Cardiac muscle cell (in vitro differentiated cells and primary cell): ENCODE measurements at places on chromosomes 11 and 22. TPM values are rescaled to one million over a fixed set of nuclear protein-coding genes. Genes with fewer than 3 reads are reported as not detected.

DNA sequence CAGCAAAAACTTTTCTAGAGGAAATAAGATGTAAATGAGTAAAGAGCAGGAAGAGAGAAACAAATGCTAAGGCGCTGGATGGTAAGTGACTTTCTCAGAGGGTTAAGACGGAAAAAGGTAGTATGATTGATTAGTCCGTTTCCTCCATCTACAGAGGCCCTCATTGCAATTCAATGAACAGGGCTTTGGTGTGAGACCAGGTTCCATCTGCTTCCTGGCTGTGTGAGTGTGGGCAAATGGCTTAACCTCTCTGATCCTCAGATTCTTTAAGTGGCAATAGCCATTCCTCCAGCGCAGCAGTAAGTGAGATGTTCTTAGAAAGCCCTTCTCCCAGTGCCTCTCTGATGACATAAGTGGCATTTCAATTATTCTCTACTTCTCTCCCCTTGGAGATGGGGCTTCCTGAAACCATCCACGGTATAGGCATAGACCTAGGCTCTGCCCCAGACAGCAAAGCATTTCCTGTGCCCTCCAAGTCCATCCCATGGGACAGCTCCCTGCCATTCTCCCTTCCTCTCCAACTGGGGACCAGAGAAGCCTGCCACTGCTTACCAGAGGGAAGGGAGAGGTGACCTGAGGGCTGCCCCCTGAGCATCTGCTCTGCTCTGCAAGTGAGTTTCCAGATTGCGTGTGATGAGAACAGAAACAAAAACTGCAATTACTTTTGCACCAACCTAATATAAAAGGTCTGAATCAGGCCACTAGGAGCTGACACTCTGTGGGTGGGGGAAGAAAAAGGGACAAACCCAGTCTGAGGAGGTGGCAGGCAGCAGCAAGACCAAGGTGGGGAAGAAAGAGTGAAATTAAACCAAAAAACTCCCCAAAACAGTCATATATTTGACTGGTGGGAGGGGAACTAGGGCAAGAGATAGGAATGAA lies 12.7 kb upstream of the CD44 start:
- no peaks in the 10 kb centered on the region for H3K4me1 ChIP-seq
- DNase-seq: no peak
- H3K36me3 ChIP-seq: no peaks in the 10 kb centered on the region
- no peak overlapping the region for H3K4me3 ChIP-seq
- H3K27ac ChIP-seq: no peak overlapping the region

DNA sequence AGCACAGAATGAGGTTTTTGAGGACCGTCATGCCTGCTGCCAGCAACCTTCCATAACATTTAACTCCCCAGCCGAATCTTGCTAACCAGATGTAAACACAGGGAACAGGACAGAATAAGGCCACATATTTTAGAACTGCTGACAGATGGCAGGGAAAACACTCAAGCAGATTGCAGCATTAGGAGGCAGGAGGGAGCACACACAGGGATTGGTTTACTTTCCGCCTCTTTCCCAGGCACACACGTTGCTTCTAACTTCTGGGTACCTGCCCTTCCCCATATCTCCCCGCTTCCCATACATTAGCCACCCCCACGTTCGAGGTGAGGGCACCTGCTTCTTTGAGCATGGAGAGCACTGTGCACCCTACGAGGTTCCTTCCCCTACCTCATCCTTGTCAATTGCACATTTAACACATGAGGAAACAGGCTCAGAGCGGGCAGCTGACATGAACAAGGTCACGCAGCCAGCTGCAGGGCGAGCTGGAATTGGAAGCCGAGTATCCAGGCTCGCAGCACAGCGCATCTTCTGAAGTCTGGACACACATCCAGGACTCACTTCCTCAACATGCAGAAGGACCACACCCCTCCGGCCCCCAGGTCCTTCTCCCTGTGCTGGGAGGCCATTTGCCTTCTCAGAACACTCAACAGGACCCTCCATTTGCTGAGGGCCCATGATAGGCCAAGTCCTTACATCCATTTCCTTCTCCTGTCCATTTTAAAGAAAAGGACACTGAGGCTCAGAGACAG lies 18.7 kb downstream of the ASPHD2 start:
- DNase-seq: no peak
- H3K4me3 ChIP-seq: no peak overlapping the region
- peaks cover 21% of the 10 kb centered on the region for H3K4me1 ChIP-seq
- H3K36me3 ChIP-seq: peaks cover 5% of the 10 kb centered on the region

- H3K27me3 ChIP-seq: no peaks in the 10 kb centered on the region
- no peak overlapping the region for H3K27ac ChIP-seq
- DNase-seq: no peak
- peaks cover 9% of the 10 kb centered on the region for H3K4me1 ChIP-seq
Measured at GRCh38 chr11:125286486-125286885, 121.9 kb downstream of the PKNOX2 start.

The PAMR1 gene
- total RNA-seq: 0.35 and 0.77 TPM in 2 replicates

The NRXN2 gene
- total RNA-seq: 1.2 and 1.4 TPM in 2 replicates

The PRR33 gene
- not detected in 2 replicates for total RNA-seq

GRCh38 chr11:106306942-106307341 lies 229.5 kb downstream of the AASDHPPT start:
- no peak overlapping the region for H3K27ac ChIP-seq
- H3K4me1 ChIP-seq: no peaks in the 10 kb centered on the region
- H3K27me3 ChIP-seq: no peaks in the 10 kb centered on the region
- no peak overlapping the region for H3K4me3 ChIP-seq

DNA sequence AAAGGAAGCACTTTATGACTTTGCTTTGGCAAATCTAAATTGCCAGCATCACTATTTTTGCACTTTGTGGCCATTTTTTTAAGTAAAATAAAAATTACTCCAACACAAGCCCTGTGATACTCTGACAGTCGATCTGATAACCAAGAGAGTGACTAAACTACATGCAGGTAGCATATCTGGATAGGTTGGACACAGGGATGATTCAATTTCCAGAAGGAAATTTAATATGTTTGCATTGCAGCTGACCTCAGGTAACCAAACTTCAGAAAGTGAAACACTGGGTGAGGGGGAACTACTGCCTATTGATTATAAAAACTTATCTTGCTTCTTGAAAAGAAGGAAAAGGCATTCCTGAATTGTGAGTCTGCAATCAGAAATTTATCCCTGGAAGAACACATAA lies 13.9 kb downstream of the OR5B3 start:
- no peak for DNase-seq
- no peaks in the 10 kb centered on the region for H3K36me3 ChIP-seq
- no peaks in the 10 kb centered on the region for H3K4me1 ChIP-seq
- H3K27ac ChIP-seq: no peak overlapping the region

DNA sequence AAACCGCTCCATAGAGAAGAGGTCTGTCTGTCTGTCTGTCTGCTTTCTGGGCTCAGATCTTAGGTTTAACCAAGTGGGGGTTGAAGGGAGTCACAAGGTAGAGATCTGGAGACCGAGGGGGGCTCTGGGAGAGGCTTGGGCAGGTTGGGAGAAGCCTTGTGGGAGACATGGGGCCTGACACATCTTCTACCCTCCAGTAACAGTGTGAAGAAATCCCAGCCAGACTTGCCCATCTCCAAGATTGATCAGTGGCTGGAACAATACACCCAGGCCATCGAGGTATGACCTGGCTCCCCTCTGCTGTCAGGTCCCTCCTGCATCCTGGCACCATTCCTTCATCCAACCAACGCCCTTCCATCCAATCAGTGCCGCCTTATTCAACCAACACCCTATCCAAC lies 7.4 kb downstream of the PRR33 start:
- H3K36me3 ChIP-seq: no peaks in the 10 kb centered on the region
- H3K4me1 ChIP-seq: no peaks in the 10 kb centered on the region
- no peak for DNase-seq
- no peak overlapping the region for H3K27ac ChIP-seq
- H3K4me3 ChIP-seq: no peak overlapping the region

DNA sequence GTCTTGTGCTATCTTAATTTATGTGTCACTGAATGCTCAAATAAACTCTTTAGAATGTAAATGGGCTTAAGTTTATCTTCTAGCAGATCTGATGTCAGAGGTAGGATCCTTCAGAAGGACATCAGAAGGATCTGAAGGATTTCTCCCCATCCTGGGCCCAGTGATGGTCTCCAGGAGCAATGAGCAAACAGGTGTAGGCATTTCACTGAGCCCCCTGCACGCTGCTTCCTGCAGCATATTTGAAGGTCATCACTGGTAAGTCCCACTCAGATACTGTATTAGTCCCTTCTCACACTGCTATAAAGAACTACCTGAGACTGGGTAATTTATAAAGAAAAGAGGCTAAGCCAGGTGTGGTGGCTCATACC lies 4.5 kb downstream of the GSTP1 start:
- no peaks in the 10 kb centered on the region for H3K36me3 ChIP-seq
- H3K27ac ChIP-seq: no peak overlapping the region
- DNase-seq: no peak
- no peaks in the 10 kb centered on the region for H3K4me1 ChIP-seq
- no peak overlapping the region for H3K4me3 ChIP-seq
